ENCODE measurements at places on chromosomes 12 and 14.

DNA sequence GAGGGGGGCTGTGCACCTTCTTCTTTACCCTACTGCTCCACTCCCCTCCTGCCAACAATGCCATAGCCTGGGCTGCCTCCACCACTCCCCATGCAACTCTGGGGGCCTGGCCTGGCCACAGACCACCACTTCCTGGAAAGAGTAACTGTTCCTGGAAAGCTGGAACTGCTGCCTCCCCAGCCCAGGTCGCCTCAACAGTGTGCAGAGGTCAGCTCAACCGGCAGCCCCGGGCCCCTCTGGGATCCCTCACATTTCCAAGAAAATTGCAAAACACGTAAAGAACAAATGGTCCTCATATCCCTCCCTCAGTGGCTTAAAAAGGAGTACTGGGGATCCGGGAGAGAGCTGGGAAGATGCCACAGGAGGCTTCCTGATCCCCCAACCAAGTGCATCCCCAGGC lies 22.4 kb upstream of the DIO3 start:
- no peaks in the 10 kb centered on the region for H3K36me3 ChIP-seq
- H3K4me1 ChIP-seq, result no peaks in the 10 kb centered on the region
- no peak for DNase-seq
- no peak overlapping the region for H3K27ac ChIP-seq
- H3K4me3 ChIP-seq, result no peak overlapping the region

- H3K27me3 ChIP-seq, result no peaks in the 10 kb centered on the region
- H3K4me3 ChIP-seq, result no peak overlapping the region
- H3K4me1 ChIP-seq, result no peaks in the 10 kb centered on the region
These were observed 10.6 kb upstream of the VWF start for GRCh38 chr12:6135071-6135470.

DNA sequence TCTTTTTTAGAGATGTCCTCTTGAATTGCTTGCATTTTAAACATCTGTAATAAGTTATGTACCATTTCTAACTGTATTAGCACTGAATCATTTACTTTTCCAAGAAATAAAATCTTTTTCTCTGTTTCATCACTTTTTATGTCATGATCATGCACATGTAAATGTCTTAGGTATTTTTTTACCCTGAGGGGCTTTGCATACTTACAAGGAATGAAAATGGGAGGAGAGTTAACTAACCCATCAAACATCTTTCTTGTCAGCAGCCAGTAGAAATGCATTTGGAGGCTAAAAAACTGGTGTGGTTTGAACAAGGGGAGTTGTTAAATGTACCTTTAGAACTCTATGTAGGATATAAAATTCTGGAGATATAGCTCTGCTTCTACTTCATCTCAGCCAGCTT lies 1080.3 kb downstream of the GALC start:
- no peak overlapping the region for H3K27ac ChIP-seq
- no peak overlapping the region for H3K4me3 ChIP-seq
- no peaks in the 10 kb centered on the region for H3K36me3 ChIP-seq
- H3K27me3 ChIP-seq, result no peaks in the 10 kb centered on the region
- no peak for DNase-seq

DNA sequence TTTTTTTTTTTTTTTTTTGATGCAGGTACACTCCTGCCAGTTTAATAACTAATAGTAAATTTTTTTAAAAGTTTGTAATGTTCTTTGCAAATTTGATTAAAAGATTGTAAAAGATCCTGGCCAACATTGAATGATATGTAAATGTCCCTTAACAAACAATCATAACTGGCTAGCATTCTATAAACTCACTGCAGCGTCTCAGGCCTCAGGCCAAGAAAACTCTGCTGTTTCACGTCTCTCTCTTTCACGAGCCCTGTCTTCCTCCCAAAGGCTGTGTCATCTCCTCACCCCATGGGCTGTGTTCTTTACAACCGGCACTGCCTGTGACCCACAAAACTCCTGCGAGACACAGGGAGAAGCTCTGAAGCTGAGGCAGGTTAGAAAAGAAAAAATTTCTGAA lies 103.3 kb downstream of the NUAK1 start:
- peaks cover 26% of the 10 kb centered on the region for H3K4me1 ChIP-seq
- H3K27me3 ChIP-seq, result no peaks in the 10 kb centered on the region
- H3K36me3 ChIP-seq, result no peaks in the 10 kb centered on the region
- no peak overlapping the region for H3K4me3 ChIP-seq
- H3K27ac ChIP-seq, result no peak overlapping the region
- DNase-seq, result no peak

DNA sequence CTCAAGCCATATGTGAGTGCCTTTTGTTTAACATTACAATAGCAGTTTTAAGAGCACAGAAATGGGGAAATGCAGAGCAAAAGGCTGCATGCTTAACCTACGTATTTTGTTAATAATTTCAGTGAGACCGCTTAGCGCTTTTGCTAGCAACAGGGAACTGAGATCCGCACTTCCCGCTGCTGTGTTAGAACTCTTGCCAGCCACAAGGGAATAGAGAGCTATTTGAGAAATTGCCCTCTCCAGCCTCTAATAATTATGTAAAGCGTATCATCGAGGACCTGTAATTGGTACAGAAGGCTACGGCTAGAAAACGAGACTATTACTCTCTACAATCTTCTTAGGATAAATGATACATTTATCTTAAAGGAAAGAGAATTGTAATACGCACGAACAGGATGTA lies 205.2 kb upstream of the GRIP1 start:
- H3K27ac ChIP-seq, result no peak overlapping the region
- no peaks in the 10 kb centered on the region for H3K36me3 ChIP-seq
- H3K27me3 ChIP-seq, result peaks cover 2% of the 10 kb centered on the region
- H3K4me1 ChIP-seq, result no peaks in the 10 kb centered on the region
- H3K4me3 ChIP-seq, result no peak overlapping the region
